ENCODE measurements at places on chromosomes 1 and 21. TPM values are rescaled to one million over a fixed set of nuclear protein-coding genes. Genes with fewer than 3 reads are reported as not detected.

The PTP4A2 gene
- total RNA-seq, result 99.5 TPM

The ACTL8 gene
- not detected for total RNA-seq

The MANEAL gene
- 8.1 TPM for total RNA-seq

The TSPEAR gene
- total RNA-seq, result not detected

DNA sequence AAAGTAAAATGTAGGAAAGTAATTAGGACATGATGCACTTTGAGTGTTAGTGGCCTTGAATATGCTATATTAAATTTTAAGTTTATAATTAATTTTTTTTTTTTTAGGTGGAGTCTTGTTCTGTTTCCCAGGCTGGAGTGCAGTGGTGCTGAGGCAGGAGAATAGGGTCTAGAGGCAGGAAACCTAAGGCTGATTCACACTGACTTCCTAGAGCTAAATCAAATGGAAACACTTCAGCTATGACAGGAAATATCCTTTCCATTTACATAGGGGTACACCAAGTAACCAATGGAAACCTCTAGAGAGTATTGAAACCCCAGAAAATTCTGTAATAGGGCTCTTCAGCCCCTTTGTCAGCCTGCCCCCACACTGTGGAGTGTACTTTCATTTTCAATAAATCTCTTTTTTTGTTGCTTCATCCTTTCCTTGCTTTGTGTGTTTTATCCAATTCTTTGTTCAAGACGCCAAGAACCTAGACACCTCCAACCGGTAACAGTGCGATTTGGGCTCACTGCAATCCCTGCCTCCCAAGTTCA is 17.9 kb upstream of the THRAP3 start:
- DNase-seq, result no peak

- no peak for DNase-seq
Observed at GRCh38 chr1:246674049-246674448, 50.2 kb upstream of the SCCPDH start.

DNA sequence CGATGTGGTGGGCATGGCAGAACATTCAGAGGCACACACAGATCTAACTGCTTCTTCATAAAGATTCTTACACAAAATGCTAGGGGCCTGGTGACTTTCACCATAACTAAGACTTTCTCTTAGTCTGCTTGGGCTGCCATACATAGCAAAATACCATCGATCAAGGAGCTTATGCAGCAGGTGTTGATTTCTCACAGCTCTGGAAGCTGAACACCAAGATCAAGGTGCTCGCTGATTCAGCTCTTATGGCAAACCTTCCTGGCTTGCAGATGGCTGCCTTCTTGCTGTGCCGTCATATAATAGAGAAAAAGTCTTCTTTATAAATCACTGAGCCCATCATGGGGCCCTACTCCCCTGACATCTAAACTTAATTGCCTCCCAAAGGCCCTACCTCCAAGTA is 487.3 kb downstream of the AJAP1 start:
- DNase-seq, result no peak
